ENCODE measurements at places on chromosomes 13 and 19.

GRCh38 chr13:113125506-113126264, 3.1 kb downstream of the F10 start:
- DNase-seq: no peak

DNA sequence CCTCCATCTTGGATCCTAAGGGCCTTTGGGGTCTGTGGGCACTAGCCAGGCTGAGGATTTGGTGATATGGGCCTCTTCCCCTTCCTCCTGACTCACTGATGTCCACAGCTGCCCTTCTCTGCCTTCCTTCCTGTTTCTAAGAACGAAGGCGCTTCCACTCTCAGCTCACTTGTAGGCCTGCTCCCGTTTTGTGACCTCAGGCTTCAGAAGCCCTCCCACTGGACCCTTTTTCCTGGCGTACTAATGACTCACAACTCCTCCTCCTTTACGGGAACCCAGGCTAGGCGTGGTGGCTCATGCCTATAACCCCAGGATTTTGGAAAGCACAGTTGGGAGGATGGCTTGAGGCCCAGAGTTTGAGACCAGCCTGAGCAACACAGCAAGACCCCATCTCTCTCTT, 55.6 kb downstream of the TMED1 start:
- no peak for DNase-seq

DNA sequence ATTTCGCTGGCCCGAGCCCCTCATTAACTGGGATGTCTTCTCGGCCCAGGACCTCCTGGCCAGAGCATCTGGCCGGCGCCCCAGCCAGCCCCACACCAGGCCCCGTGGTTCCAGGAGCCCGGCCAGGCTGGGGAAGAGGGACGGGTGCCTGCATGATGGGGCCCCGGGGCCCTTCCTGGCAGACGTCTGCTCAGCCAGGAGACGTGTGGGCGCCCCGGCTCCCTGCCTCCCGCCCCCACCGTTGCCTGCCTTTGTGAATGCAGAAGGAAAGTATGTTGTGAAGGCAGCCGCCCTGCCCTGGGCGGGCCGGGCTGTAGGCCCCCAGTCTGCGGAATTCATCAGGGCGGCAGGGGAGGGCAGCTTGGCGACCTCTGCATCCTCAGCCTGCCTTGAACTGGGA, 4.4 kb upstream of the COMP start:
- no peak for DNase-seq

- no peak for DNase-seq
Observed at GRCh38 chr13:76636829-76637228, 249.4 kb downstream of the KCTD12 start.

DNA sequence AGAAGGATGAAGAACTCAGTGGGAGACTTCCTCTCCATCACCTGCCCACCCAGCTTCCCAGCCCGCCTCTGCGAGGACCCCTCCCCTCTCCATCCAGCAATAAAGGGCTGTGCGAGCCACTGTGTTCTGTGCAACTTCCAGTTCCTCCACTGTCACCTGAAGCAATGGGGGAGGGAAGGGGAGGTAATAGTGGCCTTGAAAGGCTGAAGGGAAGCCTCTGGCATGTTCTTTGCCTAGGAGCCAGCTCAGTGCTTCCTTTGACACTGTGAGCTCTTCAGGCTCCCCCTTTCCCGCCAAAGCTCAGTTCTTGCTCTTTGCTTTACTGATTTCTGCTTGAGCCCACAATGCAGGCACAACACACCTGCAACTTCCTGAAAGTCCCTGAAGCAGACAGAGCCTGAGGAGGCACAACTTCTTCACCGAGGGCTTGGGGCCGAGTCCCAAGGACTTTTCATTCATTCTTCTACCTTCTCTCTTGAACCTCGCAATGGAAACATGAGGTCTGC, 73.2 kb upstream of the DOCK9 start:
- no peak for DNase-seq

- no peak for DNase-seq
Observed at GRCh38 chr19:5993648-5994358, 15.9 kb upstream of the RANBP3 start.

DNA sequence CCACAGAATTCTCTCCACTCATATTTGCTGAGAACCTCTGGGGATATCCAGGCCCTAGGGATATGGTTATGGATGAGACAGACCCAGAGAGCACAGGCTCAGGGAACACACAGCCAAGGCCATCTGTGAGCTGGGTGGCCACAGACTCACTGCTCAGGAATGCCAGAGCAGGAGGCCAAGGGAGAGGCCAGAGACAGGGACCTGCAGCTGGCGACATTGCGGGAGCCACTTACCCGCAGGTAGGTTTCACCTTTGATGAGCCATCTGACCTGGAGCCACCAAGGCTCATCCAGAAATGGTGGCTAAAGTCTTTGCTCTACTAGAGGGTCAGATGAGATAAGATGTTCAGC, 29.4 kb downstream of the CCNE1 start:
- DNase-seq: no peak

- peak; percentile 18 for DNase-seq
Observed at GRCh38 chr19:15464394-15465385, at the start of gene RASAL3. RASAL3 (minus strand) TSS chr19:15464544; CDS start chr19:15464358, 186 bp downstream.
